H7 (cell line): ENCODE measurements at places on chromosomes 11 and 22. TPM values are rescaled to one million over a fixed set of nuclear protein-coding genes. Genes with fewer than 3 reads are reported as not detected.

GRCh38 chr11:35330156-35330889, 89.0 kb downstream of the SLC1A2 start:
- peak; percentile 22 for DNase-seq

DNA sequence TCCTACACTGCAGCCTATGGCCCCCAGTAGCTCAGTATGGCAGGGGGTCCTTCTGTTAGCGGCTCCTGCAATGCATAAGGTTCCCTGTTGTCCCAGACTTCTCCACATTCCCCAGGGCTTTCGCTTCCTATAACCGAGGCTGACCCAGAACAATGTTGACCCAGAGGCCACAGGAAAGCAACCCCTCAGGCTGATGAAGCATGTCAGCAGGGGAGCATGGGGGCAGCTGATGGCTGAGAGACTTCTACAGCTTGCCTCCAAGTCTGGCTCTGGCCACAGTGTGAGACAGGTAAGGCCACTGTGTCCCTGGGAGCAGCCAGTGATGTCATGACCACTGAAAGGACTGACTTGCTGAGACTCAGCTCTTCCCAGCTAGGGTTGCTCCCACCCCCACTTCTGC, 12.5 kb upstream of the PPFIBP2 start:
- no peak for DNase-seq

GRCh38 chr11:33454264-33454663, 197.1 kb downstream of the HIPK3 start:
- DNase-seq = no peak

C2CD3 gene
- total RNA-seq = 8.0 and 14.4 TPM in 2 replicates

- DNase-seq = no peak
These were observed 192.6 kb downstream of the HIPK3 start for GRCh38 chr11:33449798-33450197.

DNA sequence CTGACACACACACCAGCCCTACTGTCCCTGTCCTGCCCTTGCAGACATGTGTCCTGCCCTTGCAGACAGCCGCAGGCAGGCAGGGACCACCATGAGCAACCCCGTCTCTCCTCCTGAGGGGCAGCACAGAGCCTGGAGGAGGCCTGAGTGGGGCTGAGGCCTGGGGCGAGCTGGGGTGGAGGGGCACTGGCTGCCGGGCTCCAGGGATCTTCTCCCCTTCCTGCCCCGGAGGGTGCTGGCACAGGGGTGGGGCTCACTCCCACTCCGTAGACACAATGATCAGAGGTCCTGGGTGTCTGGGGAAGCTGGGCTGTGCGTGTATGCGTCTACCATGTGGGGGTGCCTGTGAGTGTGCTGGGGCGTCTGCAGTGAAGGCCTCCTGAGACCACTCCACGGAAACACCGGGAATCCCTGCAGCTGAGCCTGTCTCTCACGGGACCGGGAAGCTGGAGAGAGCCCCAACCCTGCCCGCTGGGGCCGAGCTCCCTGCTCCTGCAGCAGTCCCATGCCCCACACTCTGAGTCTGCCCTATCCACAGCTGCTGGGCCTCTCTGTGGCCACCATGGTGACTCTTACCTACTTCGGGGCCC, 588 bp downstream of the TSPAN32 start:
- DNase-seq = peak; percentile 65

GRCh38 chr11:70577258-70577603, 178.9 kb downstream of the CTTN start:
- peak; percentile 31 for DNase-seq

ALKBH3 gene
- total RNA-seq = 15.7 and 16.3 TPM in 2 replicates

TEAD1 gene
- 58.0 and 78.1 TPM in 2 replicates for total RNA-seq

GRCh38 chr22:45423524-45423923, 10.0 kb downstream of the RIBC2 start:
- DNase-seq = no peak
